ENCODE measurements at places on chromosomes 4 and X.

- no peak for DNase-seq
These were observed 35.7 kb upstream of the INTS6L start for GRCh38 chrX:135484641-135485289.

DNA sequence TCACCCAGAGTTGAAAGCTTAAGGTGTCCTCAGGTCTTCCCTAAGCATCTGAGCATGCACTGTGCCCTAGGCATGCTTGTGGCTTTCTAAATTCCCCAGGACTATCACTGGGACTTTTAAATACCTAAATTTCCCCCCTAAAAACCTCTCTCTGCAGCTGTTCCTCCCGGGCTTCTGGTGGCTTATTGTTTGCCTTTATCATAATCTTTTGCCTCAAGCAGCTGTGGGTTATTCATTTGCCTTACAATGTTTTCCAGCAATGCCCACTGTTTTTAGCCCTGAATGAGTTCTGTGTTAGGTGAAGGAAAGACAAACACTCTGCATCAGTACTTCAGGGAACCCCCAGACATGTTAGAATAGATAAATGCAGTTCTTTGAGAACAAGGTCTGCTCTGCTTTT is 455.0 kb downstream of the ZIC3 start:
- DNase-seq = no peak

DNA sequence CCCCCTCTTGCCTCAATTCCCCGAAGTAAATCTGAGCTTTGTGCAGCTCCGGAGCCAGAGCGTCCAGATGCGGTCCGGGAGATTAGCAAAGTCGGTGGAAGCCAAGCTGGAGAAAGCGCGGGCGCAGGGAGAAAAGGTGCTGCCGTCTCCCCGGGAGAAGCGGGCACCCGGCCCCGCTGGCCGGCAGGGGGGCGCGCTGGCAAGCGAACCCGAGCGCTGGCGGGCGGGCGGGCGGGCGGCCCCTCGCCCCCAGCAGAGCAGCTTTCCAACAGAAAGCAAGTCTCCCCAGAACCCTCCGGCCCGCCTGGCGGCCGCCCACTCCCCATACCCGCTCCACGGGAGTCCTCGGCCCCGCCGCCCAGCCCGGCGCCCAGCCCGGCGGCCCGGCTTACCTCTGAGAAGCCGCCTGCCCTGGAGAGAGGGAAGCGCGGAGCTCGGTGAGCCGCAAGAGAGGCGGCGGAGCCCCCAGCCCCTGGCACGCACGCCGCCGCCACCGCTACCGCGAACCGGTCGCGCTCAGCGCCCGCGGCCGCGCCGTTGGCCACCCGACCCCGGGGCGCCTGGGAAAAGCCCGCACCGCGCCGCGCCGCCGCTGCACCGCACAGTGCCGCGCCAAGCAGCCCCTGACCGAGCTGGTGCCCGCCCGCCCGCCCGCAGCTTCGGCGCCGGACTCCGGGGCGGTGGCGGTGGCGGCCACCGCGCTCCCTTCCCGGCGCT is 529 bp upstream of the CITED1 start:
- DNase-seq = no peak

GRCh38 chr4:85986266-85986665 is 373.6 kb downstream of the MAPK10 start:
- no peak for DNase-seq

DNA sequence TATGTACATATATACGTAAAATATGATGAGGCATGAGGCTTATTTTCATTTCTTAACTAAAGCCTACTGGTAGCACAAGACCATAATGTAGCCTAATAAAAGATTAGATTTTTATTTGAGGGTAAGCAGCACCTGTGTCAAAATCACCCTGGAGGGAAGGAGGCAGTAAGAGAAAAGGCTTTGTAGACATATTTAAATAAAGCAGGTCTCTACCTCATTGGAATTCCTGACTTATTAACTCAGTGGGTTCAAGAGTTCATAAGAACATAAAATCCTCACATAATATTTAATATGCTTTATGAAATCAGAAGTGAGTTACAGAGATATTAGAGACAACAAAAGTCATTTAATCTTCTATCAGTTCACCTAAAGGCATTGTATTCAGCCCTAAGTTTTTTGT is 261.6 kb upstream of the ANKRD50 start:
- DNase-seq = no peak

Data from cortex of kidney (tissue), 1 donor.